ENCODE measurements at places on chromosomes 3 and 15. TPM values are rescaled to one million over a fixed set of nuclear protein-coding genes. Genes with fewer than 3 reads are reported as not detected.

Gene SLC24A5
- not detected for total RNA-seq

GRCh38 chr3:183968666-183969245, 48.9 kb downstream of the ABCC5 start:
- no peak for DNase-seq

DNA sequence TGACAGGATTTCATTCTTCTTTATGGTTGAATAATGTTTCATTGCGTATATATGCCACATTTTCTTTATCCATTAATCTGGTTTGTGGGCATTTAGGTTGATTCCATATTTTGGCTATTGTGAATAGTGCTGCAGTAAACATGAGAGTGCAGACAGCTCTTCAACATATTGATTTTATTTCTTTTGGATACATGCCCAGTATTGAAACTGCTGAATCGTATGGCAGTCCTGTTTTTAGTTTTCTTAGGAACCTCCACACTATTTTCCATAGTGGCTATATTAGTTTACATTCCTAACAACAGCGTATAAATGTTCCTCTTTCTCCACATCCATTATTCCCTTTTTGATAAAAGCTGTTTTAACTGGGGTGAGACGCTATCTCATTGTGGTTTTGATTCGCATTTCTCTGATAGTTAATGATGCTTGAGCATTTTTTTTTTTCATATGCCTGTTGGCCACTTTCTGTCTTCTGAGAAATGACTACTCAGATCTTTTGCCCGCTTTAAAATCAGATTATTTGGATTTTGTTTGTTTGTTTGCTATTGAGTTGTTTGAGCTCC, 21.7 kb downstream of the AQP9 start:
- DNase-seq: no peak

Gene NMNAT3
- total RNA-seq: 1.3 TPM

GRCh38 chr3:29693863-29694262, 413.0 kb downstream of the RBMS3 start:
- DNase-seq: peak; percentile 55

Gene CD200R1
- not detected for total RNA-seq

DNA sequence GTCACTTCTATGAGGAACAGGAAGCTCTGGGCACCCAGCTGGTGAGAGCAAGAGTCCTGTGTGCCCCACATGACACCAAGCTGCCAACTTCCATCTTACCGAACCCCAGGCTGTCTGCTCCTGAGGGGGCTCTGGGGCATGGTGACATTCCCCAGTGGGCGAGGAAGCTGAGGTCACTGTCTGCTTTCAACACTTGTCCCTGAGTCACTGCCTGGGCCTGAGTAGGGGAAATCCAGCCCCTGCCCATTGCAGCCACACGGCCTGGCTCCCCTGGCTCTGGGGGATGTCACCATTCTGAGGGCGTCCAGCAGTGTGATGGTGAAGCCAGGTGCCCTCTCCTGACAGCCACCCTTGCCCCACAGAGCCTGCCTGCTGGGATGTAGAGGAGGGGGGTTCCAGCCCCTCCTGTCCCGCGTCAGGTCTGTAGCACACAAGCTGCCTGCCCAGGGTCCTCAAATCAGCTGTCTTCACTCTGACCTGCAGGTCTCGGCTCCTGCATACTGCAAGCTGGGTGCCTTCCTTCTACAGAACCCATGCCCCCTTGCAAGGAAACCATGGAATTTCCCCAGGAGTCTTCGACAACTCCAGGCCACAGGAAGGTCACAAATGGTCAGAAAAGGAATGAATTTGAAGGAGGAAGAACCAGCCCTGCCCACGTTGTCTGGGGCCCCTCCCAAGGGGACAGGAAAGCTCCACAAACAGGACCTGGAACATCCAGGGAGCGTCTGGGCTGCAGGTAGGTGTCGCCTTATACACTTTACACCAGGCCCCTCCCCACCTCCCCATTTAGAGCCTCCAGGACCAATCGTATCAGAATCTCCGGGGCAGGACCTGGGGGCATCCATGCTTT, 69.9 kb upstream of the GATM start:
- peak; percentile 50 for DNase-seq

Gene FEZF2
- total RNA-seq: 0.11 TPM

GRCh38 chr3:138314751-138315150, 14.9 kb downstream of the NME9 start:
- DNase-seq: no peak

Gene CAND2
- total RNA-seq: 10.2 TPM

- DNase-seq: no peak
These were observed 92.8 kb downstream of the ZIC4 start for GRCh38 chr3:147313513-147313912.

- DNase-seq: no peak
These were observed 759 bp upstream of the TTBK2 start for GRCh38 chr15:42921342-42921731.

Gene NR1I2
- not detected for total RNA-seq

- no peak for DNase-seq
These were observed 24.7 kb downstream of the PXK start for GRCh38 chr3:58357402-58357801.

GRCh38 chr3:57958642-57959422, 49.4 kb upstream of the FLNB start:
- no peak for DNase-seq

DNA sequence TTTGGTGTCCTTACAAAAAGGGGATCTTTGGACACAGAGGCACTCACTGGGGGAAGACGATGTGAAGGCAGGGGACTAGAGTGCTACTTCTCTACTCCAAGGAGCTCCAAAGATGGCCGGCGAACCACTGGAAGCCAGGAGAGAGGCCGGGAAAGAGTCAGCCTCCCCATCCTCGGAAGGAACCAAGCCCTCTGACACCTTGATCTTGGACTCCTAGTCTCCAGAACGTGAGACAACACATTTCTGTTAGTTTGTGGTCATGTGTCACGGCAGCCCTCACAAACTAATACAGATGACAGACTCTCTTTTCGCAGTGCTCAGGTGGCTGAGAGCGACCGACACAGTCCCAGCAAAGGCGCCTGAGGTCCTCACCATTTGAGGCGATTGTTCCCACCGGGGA, 24.4 kb upstream of the ATP2B2 start:
- no peak for DNase-seq

DNA sequence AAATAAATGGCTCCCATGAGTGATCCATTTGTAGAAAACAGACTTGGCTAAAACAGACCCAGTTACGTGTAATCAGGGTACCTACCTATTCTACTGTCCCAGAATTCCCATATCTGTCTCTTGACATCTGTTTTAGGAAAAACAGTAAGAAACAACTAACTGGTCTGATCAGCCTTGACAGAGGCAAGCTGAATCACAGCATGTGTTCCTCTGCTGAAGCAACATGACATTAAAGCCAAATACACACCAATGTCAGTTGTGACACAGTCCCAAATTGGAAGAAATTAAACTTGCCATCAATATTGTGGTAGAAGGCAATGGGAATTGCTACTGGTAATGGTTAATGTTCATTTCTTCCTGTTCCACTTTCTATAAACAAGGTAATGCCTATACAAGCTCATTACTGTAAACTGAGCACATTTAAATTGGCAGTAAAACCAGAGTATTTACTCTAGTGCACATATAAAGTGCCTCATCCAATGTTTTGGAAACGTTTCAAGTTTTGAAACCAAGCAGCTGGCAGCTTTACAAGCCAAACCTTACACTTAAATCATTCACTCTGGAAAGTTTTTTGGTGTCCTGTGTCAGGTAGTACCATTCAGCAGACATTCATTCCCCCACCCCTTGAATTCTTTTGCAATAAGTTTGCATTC, 27.0 kb downstream of the ALDH1A2 start:
- DNase-seq: no peak

DNA sequence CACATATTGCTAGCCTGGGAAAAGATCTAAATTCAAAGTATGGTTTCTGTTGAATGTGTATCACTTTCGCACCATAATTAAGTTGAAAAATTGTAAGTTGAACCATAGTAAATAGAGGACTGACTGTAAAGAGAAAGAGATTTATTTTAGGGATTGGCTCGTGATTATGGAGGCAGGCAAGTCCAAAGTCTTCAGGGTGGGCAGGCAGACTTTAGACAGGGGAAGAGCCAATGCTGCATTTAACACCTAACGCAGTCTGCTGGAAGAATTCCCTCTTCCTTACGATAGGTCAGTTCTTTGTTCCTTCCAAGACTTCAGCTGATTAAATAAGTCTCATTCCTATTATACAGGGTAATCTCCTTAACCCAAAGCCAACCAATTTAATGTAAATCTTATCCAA, 15.8 kb downstream of the C3orf85 start:
- no peak for DNase-seq

- no peak for DNase-seq
These were observed 7.7 kb upstream of the IVD start for GRCh38 chr15:40397688-40398412.

DNA sequence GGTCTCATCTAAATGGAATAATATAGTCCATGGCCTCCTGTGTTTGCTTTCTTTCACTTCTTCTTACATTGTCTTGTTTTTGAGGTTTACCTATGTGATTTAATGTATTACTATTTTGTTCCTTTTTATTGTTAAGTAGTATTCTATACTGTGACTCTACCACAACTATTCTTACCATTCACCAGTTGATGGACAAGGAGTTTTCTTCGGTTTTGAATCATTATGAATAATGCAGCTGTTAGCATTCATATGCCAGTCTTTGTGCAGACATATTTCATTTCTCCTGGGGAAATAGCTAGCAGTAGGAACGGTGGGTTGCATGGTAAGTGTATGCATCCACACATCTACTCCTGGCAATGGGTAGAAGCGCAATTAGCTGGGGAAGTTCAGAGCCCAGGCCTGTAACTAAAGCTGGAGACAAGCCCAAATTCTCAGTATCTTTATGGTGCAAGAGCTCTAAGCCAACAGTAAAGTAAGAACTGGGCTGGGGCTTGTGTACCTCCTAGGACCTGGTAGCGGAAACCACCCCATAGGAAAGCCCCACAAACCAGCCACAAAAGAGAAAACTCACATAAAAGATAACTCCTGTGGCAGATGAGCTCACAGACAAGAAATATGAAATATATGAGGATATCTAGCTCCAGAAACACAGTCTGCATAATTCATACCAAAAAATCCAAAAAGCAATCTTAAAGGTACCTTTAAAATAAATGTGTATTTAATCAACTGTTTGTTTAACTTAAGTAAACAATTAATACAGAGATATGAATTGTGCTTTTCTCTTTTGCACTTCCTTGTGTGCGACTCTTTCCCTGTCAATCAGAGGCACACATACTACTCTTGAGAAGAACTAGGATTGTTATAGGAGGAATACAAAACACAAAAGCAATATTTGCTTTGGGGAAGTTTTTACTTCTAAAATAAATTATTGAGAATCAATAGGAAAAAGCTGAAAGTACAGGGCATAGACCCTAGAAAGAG, 2.7 kb upstream of the CSTA start:
- DNase-seq: no peak

DNA sequence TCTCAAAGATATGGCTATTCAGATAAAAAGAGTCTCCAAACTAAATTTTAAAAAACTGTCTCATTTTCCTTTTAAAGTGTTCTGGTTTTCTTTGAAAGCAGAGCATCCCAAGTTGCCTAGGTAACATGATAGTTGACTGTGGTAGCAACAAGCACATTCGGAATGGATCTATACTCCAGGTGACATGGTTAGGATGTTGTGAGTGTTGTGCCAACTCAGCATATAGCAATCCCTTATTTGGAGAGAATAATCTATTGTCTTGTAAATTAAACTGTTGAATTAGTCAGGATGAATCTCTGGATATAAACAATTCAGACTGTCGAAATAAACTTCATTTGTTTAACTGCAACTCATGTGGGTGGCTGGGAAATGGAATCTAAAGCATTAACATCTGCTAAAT, 418.6 kb downstream of the TUSC7 start:
- DNase-seq: no peak

DNA sequence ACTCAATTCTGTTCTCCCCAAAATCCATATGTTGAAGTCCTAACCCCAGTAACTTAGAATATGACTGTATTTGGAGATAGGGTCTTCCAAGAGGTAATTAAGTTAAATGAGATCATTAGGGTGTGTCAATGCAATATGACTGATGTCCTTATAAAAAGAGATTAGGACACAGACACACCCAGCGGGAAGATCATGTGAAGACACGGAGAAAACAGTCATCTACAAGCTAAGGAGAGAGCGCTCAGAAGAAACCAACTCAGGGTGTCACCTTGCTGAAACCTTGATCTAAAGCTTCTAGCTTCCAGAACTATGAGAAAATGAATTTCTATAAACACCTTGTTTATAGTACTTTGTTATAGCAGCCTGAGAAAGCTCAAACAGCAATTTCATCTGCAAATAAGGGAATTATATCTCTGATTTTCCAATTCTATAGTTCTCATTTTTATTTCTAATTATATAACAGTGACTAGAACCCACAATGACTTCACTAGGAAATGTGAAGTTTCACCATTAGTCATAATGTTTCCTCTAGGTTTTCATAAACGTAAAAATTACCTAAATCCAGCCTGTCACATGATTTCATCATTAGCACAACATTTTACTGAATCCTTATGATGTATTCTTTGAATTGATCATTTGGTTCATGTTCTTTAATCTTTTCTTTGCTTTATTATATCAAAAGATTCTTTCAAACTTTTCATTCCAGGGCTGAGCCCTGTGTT, 459.1 kb upstream of the MDFIC2 start:
- no peak for DNase-seq

Gene IL16
- 0.28 TPM for total RNA-seq

DNA sequence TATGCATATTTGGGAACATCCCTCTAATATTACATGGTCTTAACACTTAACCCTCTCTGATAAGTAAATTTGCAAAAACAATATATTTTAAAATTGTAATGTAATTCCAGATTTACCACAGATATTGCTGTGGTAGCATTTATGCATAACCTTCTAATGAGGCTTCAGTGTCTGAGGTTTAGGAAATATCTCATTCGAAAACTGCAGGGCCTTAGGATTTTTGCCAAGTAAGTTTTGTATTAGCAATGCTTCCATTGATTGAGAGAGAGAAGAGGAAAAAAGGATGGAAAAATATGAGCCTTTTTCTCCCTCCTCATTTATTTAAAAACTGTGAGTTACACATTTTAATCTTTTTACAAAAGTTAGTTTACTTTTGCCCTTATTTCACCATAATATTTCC, 294.6 kb downstream of the EPHA3 start:
- no peak for DNase-seq

DNA sequence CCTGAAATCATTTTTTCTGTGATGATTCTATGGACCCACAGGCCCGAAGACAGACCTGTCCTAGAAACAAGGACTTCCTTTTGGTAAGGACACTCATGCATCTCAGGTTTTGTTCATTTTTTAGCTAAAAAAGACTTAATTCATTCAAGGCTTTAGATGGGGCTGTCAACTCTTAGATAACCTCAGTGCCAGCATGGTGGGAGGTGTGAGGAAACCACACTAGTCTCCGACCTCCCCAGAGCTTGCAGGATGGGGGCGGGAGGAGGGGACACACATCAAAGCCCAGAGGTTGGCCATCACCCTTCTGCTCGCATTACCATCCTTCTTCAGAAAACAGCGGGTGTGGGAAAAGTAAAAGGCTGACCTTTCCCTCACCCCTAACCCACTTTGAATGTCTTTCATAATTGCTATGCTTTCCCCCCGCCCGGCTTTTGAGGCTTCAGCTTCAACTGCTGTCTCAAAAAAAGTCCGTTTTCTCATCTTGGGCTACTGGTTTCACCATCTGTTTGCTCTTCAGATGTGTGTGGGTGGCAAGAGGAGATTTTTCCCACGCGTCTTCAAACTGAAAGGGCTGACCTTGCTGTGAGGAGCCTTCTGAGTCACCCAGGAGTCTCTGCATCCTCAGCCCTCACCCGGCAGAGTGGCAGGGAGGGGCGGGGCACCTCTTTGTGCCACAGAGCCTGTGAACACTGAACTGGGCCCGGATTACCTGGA, 27.6 kb upstream of the CXCR6 start:
- no peak for DNase-seq

- no peak for DNase-seq
These were observed 304.4 kb upstream of the C2CD4B start for GRCh38 chr15:62469478-62469873.

Gene STX19
- not detected for total RNA-seq

GRCh38 chr15:31801152-31801551, 229.2 kb upstream of the CHRNA7 start:
- no peak for DNase-seq

Measured in H9 (cell line).